ENCODE measurements at places on chromosomes 5 and 9.

DNA sequence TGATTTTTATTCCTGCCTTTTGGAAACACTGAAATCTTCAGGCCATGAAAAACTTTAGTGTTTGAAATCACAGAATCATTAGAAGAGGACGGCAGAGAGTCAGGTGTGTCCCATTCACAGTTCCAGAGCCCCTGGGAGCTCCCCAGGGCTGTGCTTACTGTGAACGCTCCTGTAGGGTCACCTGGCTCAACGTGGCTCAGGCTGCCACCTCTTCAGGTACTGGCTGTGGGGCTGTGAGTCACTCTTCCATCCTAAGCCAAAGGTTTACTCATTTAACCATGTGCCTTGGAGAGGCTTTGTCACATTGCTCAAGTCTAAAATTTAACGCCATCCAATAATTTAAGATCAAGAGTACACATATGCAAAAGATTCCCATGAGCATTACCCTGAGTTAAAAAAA is 50.2 kb upstream of the FSTL4 start:
- DNase-seq = no peak

DNA sequence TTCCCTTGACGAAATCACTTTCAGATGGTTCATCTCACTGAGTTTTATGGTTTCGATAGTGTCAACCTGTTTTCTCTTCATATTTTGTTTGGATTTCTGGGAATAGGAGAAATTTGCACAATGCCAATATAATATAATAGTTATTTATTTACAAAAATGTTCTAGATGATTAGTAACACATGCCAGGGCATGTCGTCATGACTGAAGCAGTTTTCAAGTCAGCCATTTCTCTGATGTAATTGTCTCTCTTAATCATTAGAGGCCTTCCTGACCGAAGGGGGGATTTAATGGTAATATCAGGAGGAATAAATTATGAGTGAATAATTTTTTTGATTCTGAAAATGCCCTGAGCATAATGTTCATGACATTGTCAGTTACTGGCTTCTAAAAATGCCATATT is 246.5 kb upstream of the ATP10B start:
- DNase-seq = no peak

- DNase-seq = no peak
Measured at GRCh38 chr5:21071986-21072385, 1084.0 kb upstream of the CDH18 start.

GRCh38 chr9:136204145-136204805 is 653 bp downstream of the LHX3 start:
- no peak for DNase-seq

- no peak for DNase-seq
Measured at GRCh38 chr5:90613918-90614504, 55.4 kb downstream of the ADGRV1 start.

All from hindlimb muscle (tissue), 1 donor.